ENCODE measurements at places on chromosomes 3 and 15.

- no peak for DNase-seq
These were observed 150.8 kb upstream of the BHLHE40 start for GRCh38 chr3:4828279-4829030.

DNA sequence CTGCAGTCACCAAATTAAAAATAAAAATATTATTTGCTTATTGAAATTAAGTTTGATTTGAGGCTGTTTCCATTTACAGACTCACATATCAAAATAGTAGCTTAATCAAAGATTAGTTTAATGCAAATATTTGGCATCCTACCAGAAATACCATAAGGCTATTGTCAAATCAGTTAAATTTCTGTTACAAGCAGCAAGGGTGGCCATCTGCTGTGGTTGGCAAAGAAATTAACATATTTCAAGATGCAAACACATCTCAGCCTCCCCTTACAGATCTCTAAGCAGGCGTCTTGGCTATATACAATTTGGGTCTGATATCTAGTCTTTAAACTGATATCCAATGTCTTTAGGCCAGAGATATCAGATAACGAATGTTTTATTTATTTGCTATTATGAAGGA, 83.2 kb upstream of the NEDD4 start:
- DNase-seq = no peak

DNA sequence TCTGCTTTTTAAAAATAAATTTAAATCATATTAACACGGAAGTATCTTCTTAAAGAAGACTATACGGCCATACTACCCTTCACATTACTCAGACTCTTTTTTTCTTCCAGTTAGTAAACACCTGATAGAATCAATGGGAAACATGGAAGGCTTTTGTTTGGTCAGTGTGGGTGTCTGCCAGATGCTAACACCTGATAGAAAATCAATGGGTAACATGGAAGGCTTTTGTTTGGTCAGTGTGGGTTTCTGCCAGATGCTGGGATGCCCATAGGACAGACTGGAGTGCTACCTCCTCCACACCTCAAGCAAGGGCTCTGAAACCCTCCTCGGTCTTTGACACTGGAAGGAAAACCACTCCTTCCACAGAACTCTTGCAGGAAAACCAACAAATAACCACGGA, 29.2 kb downstream of the HACL1 start:
- DNase-seq = no peak

DNA sequence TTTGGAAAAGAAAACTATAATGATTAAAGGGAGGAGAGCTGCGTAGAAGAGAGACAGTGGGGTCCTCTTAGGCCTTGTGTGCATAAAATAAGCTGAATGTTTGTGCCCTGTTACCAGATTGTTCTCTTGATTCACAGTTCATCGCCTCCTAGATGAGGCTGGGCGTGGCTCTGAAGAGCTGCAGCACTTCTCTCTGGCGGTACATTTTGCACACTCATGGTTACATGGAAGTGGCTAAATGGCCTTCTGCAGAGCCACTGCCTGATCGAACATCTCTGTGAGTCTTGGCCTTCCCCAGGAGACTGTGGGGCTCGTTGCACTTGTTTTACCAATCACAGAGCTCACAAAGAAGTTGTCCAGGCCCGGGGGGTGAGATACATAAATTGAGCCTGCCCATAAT, 208.8 kb downstream of the GABRG3 start:
- no peak for DNase-seq

- no peak for DNase-seq
These were observed 394.7 kb upstream of the CBLB start for GRCh38 chr3:106263546-106263945.

DNA sequence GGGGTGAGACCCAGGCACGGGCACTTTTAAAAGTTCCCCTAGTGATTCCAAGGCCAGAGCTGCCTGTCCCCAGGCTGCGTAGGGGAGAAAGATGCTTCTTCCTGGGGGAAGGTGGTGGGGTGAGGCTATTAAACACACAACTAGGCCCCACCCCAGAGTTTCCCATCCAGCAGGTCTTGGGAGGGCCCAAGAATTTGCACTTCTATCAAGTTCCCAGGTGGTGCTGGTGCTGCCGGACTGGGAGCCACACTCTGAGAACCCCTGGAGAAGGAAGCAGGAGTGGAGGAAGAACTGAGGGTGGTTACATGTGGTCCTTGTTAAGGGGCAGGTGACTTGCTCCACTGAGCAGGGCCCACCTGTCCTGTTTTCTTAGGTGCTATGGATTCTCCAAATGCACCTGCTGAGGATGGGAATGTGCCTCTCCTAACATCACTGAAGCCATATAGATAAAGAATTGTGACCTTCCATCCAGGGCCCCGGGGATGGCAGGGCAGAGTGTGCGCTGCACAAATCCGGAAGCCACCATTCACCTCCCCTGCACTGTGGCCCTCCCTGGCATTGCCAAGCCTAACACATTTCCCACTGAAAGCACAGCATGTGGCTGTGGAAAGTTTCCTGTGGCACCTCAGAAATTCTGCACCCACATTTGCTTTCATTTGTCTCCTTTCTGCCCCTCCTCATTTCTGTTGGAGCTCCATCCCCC, 111.5 kb upstream of the MEF2A start:
- DNase-seq = no peak

GRCh38 chr3:194961149-194961548, 275.5 kb downstream of the FAM43A start:
- no peak for DNase-seq

- peak; percentile 17 for DNase-seq
These were observed 1.2 kb downstream of the TRPM7 start for GRCh38 chr15:50685191-50685975.

All from OCI-LY7 (cell line).